Cortex of kidney (tissue), 1 donor: ENCODE measurements at places on chromosomes 3 and 15.

DNA sequence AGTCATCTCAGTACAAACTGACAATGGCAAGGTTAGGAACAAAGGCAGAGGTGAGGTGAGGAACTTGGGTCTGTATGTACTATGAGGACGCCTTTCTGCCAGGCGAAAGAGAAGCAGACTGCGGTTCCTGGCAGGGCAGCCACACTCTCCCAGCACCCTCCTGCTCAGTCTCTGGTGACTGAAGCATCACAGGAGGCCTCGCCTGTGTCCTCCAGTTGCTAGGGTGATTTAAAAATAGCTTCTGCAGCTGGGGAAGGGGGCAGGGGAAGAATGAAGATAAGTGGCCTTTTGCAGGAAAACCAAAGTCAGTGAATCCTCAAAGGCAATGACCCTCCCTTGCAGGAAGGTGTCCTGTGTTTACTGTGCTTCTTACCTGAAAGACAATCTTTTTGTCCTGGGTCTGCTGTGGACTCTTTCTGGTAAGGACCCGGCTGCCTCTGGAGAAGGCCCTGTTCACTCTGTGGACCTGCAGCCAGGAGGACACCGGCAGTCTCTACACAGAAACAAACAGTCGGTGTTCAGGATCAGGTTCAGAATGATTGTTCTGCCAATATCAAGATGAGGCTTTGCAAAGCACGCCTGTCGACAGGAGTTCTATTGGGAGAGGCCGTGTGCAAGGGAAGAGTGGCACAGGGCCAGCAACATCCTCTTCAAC lies 65.7 kb upstream of the DGKG start:
- DNase-seq: no peak

- DNase-seq: no peak
Observed at GRCh38 chr3:64798316-64798715, 110.5 kb upstream of the ADAMTS9 start.

- no peak for DNase-seq
Observed at GRCh38 chr3:88298189-88298588, 148.4 kb downstream of the C3orf38 start.

GRCh38 chr3:158420654-158421396 lies 150.2 kb upstream of the MLF1 start:
- no peak for DNase-seq

DNA sequence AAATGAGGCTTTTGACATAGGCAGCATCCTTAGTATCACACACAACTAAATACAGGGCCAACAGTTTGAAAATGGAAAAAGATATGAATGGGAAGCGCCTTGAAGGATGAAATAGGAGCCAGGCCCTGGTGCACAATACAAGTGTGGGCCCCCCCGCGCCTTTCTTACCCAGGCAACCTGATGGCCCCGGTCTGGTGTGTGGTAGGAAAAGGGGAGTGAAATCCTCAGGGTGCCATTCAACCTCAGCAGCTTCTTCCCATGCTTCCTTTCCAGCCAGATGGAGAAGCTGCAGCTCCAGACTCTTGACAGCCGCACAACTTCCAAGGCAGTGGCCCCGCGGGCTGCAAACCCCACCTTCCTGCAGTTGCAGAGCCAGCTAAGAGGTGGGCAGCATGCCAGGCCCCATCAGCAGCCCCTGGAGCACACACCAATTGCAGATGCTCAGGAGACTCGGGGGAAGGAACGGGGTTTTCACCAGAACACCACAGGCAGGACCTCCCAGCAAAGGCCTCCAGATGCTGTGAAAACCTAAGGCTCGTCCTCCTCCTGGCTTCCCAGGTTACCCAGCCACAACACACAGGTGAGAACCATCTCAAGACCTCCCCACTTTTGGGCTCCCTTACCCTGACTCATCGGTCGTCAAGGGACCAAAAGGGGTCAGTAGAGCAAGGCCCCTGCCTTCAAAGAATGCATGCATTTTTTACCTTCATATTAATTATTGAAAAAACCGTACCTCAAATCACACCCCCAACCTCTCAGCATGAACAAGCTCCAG lies 101.6 kb downstream of the CPN2 start:
- DNase-seq: no peak

- DNase-seq: no peak
Observed at GRCh38 chr3:57793737-57794187, 37.7 kb downstream of the SLMAP start.

DNA sequence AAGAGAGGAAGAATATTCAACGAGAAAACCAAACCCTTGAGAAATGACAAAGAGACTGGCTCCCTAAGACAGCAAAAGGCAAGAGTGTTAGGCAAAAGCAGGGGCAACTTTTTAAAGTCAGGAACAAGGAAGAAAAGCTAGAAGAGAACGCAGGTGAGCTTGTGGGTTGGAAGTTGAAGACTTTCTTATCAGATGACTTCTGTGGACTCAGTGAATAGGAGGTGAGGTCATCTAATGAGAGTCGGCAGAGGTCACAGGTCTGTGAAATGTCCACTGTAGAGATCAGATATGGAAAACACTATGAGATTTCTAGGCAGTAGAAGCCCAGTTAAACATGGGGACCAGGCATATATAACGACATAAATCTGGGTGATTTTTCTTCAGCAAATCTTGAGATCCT lies 27.2 kb upstream of the TNIK start:
- DNase-seq: no peak

DNA sequence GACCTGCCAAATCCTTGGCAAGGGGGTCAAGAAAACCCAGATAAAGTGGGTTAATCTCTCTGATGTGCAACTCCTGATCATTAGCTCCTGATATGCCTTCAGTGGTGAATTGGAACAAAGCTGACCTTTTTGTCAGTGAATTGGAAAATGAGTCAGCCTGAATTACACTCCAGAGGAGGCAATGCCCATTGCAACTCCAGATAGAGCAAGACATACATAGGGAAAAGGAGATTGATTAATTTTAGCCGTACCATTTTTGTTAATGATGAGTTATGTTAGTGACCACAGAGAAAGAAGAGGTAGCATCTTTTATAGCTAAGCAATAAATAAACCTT lies 195.2 kb upstream of the CADPS start:
- no peak for DNase-seq

- DNase-seq: no peak
Observed at GRCh38 chr15:73802431-73803041, 49.4 kb upstream of the INSYN1 start.

- no peak for DNase-seq
Observed at GRCh38 chr3:108017587-108017986, 73.2 kb downstream of the CD47 start.

GRCh38 chr3:127902486-127902885 lies 12.5 kb upstream of the KBTBD12 start:
- DNase-seq: no peak

DNA sequence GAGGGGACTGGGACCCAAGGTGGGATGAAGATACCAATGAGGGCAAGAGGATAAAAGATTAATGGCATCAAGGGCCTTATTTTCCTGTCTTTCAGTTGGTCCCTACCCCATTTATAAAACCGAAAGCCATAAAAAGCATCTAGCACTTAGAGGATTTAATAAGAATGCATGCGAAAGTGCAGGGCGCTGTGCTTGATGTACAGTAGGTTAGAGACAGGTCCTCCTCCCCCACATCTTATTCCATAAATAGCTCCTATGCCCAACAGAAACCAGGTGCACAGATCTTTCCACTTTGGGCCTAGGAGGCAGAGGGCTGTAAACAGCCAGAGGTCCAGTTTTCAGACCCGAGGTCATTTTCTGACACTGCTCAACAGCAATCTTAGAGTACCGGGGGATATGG lies 1.2 kb downstream of the LPCAT4 start:
- DNase-seq: no peak

DNA sequence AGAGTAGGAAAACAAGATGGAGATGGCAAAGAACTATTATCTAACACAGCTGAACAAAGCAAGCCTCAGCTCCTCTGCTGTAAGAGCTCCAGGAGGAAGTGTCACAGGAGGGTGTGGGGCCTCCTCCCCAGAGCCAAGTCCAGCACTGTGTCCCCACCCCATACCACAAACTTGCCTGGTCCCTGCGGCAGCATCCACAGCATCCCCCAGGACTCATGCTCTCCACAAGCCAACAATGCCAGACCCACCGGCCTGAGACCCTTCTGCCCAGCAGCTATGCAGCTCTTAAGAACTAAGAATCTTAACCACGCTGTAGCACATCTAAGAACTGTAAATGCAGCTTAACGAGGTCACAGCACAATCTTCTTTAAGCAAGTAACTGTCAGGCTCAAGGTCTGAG lies 9.1 kb downstream of the RBM15B start:
- DNase-seq: no peak

DNA sequence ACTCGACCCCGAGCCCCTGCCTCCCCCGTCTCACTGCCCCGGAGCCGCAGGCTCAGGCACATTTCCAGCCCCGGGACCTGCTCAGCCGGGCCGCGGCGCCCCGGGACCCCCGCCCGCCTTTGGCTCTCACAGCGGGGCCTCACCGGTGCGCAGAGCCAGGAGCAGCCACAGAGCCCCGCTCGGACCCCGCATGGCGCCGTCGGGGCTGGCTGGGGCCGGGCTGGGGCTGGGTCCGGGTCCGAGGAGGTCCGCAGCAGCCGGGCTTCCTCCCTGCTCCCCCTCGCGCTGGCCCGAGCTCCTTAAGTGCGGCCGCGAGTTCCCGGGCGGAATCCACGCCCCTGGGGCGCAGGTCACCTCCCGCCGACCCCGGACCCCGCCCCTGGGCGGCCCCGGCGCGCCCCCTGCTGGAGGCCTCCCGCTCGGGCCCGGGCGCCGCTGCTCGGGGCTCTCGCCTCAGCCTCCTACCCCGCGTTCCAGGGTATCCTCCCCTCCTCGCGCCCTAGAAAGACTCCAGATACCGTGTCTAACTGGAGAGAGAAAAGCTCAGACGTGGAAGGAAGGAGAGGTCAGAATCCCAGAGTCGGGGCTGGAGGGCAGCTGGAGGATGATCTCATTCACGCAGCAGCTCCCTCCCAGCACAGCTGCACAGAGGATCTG lies at the start of gene MELTF:
Gene MELTF (minus strand): TSS at position 307 of the 657 bp plus-strand sequence. CDS start 115 bp downstream, at position 192.
- no peak for DNase-seq

- DNase-seq: no peak
Observed at GRCh38 chr3:42019144-42019952, 57.4 kb upstream of the ULK4 start.

DNA sequence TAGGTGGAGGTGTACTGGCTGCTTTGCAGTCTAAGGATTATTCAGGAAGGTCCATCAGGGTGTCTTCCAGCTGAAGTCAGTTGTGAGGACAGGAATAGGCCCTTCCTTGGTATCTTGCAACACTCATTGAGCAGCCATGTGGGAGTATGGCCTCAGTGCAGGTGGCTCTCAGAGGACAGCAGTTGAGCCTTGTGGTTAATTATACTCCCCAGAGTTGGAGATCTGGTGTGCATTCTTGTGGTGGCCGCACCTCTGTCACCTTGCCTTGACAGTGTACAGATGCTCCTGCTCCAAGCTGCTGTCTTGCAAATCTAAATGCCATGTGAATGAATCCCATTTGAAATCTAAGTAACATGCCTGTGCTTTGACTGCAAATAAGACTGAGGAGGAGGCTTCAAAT lies 339.9 kb upstream of the BCHE start:
- DNase-seq: no peak

DNA sequence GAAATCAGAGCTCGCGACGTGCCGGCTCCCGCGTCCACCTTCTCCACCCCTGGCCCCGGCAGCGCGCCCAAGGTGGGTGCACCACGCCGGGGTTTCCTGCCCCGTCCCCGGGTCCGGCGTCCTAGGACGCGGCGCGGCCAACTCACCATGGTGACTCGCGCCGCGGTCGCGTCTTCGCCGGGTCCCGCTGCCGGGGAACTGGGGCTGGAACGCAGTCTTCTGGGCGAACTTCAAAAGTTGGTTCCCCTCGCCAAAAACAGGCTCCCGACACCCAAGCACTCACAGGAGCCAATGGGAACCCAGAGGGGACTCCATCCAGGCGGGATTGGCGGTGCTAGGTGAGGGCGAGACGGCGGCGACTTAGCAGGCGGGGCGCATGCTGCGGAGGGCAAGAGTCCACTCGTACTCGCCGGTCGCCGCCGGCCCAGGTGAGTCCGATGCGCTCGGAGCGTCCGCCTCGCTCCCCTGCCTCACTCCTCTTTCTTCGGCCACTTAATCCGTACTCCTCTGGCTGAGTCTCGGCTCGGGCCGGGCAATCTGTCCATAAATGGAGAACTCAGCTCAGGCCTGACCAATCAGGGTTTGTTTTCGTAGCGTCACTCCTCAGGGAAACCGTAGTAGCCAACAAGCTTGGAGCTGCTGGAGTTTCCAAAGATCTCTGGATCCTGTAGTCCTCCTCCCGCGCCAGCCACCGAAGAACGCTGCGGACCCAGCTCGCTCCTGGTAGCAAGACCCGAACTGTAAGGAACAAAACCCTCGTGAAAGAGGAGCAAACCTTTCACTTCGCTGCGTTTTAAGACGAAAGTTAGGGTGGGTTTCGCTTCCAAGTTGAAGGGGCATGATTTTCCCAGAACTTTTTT lies at the start of gene MYO1E:
Gene MYO1E (minus strand): TSS at position 520 of the 860 bp plus-strand sequence. CDS start 371 bp downstream, at position 149.
- peak; percentile 32 for DNase-seq

DNA sequence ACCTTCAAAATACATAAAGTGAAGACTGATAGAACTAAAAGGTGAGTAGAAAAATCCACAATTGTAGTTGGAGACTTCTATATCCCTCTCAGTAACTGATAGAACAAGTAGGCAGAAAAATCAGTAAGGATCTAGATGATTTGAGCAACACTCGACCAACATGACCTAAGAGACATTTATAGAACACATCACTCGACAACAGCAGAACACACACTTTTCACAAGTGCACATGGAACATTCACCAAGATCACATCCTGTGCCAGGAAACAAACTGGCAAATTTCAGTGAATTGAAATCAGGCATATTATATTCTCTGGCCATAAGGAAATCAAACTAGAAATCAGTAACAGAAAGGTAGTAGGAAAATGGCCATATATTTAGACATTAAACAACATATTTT lies 37.1 kb downstream of the LYSMD4 start:
- no peak for DNase-seq

GRCh38 chr3:186235554-186235953 lies 126.5 kb downstream of the DGKG start:
- no peak for DNase-seq

GRCh38 chr3:181056136-181056732 lies 66.7 kb upstream of the DNAJC19 start:
- no peak for DNase-seq

GRCh38 chr3:30693470-30694120 lies 87.2 kb downstream of the TGFBR2 start:
- DNase-seq: no peak

GRCh38 chr3:147049821-147050220 lies 356.5 kb downstream of the ZIC4 start:
- no peak for DNase-seq

DNA sequence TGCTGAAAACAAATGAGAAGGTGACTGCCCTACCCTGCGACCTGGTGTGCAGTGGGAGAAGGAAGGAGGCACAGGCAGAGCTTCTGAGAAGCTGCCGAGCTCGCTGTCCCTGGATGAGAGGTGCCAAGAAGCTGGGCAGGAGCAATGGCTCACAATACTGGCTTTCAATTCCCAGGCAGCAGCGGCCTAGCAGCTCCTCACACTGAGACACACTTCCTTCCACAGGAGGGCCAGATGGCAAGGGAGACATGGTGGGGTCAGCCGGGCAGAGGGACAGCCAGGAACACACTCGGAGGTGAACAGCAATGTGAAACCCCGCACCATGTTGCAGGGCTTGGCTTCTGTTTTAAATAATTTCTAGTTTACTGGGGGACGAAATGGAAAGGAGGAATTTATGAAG lies 314.6 kb downstream of the EPHB1 start:
- no peak for DNase-seq
